ENCODE measurements at places on chromosomes 12 and 14.
A peak's percentile ranks its signal among the peaks of the same experiment; 100 is the strongest.

DNA sequence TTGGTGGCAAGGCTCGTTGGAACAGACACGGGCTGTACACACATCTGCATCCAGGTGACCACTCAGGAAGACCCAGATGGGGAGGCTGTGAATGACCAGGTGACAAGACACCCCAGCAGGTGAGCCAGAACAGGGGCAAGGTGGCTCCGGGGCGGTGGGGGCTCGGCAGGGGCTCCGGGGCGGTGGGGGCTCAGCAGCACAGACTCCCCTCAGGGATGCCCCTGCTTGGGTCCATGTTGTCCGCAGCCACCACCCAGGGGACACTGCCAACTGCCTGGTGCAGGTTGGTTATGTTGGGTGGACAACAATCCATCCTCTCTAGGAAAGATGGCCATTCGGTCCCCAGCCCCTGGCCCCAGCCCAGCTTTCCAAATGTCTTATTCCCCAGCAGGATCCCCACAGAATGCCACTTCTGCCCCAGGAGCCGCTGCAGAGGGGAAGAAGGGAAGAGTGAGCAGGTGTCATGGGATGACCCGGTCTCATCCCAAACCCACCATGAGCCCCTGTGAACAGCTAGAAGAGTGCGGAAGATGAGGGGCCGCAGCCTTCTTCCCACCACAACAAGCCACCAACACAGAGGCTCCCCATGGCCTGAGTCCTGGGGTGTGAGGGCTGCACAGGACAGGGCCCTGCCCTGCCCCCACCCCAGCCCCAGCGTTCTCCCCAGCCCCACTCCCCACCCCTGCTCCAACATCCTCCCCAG, 31.4 kb upstream of the C14orf180 start:
- DNase-seq, result no peak

DNA sequence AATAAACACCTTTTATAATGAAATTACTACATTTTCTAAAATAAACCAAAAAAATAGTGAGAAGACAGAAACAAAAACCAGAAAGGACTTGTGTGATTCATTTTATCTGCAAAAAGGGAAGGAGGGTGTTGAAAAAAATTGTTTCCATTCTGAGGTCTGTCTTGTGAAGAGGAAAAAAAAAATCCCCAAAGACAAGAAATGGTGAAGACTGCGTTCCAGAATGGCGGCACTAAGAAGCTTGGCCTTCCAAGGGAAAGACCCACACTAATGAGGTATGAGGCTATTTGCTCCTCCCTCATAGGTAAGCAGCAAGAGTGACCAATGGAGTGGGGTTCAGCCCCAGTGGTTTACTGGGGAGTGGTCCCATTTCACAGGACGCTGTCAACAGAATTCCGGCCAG, 35.0 kb downstream of the GNPTAB start:
- no peak for DNase-seq

DNA sequence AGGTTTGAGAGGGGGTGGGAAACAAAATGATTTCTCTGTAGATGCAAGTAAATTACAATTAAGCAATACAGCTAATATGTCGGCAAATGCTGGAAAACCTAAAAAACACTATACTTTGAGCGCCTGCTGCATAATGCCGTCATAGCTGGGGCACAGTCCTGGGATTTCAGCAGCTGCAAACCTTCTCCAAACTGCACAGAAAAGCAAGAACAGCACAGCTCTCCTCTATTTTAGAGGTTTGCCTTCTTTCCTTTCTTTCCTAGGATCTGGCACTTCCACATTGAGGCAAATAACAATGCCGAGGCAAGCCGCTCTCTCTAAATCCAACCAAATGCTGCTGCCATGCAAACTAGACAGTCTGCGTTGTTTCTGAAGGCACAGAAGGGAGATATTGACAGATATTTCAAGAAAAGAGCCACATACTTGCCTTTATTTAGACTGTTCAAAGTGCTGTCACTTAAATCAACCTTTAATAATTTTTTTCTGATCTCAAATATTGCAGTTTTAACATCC, 287.1 kb upstream of the G2E3 start:
- peak; percentile 0 for DNase-seq

DNA sequence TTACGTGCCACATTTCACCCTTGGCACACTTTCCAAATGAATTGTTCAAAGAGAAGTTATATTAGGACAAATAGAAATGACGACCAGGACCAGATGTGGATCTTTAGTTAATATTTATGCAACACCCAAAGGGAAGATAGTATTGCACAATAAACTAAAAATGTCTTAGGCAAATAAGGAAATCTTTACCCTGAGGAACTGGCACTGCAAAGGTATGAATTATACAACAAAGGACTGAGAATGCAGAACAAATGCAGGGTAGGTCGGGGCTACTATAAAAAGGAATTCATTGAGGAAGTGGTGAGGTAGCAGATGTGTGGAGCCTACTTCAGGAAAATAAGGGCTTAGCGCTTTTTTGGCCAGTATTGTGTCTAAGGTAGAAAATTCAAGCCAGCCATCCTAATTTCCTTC, 3.9 kb upstream of the TMTC2 start:
- DNase-seq, result no peak

DNA sequence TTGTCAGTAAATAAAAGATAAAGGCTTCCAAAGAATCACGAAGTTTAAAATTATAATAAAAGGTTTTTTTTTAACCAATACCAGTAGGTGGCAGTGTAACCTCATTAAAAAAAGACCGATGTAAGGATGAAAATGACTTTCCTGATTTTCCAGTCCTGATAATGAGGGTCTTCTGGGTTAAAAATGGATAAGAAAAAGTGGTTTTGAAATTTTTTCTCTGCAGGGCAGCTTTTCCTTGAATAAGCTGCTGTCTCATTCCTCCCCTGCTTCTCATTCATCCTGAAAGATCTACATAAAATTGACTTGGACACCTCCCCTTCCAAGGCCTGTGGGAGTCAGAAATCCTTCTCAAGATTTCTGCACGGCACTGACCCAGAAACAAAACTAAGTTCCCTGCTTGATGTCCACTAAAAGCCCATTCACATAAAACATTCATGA, 58.9 kb upstream of the FBXO33 start:
- DNase-seq, result peak; percentile 58

GRCh38 chr12:58252914-58253313, 311.5 kb downstream of the ATP23 start:
- DNase-seq, result peak; percentile 97

GRCh38 chr12:64461634-64462414, 9.9 kb downstream of the TBK1 start:
- DNase-seq, result no peak

GRCh38 chr12:62435303-62436163, 31.1 kb upstream of the MON2 start:
- DNase-seq, result peak; percentile 64

DNA sequence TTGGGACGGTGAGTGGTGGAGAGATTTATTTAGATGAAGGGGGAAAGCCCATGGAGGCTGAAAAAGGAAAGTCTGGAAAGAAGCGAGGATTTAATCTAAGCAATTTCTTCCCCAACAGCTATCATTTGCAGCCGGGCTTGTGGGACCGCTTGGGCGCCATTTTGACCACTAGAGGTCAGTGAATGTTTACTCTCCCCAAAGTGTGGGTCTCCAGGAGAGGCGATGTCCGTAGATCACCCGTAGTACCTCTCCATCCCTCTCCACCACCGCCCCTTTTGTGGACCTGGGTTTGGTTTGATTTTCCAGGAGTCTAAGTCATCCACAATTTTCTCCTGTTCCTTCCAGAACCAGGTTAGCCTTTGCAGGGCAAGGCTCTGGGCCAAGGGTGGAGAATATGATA, 91.2 kb upstream of the PARP11 start:
- DNase-seq, result peak; percentile 82

- no peak for DNase-seq
Observed at GRCh38 chr12:81245907-81246570, 168.2 kb downstream of the ACSS3 start.

GRCh38 chr14:65438266-65438933, 25.9 kb downstream of the FUT8 start:
- no peak for DNase-seq

- no peak for DNase-seq
Observed at GRCh38 chr14:88698651-88699050, 94.1 kb downstream of the EML5 start.

DNA sequence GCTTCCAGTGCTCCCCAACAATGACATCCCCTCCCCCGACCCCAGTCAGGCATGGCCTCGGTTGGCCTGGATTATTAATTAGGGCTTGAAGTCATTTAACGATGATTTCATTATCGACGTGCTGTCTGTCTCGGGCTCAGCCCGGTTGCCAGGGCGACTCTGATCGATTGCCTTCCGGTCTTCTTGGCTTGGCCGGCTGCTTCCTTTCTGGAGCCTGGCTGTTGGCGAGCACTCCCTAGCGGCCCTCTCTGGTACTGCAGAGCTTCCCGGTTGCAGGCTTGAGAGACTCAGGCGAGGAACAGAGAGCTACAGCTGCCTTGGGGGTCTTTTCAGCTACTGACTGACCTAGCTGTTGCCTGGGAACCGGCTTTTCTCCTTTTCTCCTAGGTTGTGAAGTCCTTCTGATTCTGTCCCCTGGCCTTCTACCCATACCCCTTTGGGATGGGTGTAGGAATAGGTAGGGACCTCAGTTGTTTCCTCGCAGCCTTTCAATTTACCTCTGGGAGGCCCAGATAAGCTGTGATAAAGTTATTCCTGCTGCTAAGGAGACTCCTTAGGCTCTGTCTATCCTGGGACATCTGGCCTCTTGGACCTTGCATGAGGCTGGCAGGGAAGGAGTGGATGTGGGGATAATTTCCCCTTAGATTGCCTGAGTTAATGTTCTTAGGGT, 5.5 kb upstream of the CISTR start:
- peak; percentile 93 for DNase-seq
